Lung microvascular endothelial cell (primary cell): ENCODE measurements at places on chromosomes 1 and 21. TPM values are rescaled to one million over a fixed set of nuclear protein-coding genes. Genes with fewer than 3 reads are reported as not detected.

DNA sequence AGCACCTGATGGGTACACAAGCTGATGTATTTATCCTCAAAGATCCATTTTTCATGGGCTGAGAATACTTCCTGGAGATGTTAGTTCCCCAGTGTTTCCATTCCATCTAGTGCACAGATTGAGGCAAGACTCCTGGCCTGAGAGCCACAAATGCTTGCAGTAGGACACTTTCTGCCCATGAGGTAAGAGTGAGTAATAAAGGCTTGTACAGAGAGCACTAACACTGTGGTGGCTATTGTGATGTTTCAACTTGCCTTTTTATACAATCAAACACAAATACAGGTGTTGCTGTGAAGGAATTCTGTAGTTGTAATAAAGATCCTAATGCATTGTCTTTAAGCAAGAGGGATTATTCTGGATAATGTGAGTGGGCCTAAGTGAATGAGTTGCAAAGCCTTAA is 186.1 kb upstream of the ADAMTS5 start:
- no peak for DNase-seq

DNA sequence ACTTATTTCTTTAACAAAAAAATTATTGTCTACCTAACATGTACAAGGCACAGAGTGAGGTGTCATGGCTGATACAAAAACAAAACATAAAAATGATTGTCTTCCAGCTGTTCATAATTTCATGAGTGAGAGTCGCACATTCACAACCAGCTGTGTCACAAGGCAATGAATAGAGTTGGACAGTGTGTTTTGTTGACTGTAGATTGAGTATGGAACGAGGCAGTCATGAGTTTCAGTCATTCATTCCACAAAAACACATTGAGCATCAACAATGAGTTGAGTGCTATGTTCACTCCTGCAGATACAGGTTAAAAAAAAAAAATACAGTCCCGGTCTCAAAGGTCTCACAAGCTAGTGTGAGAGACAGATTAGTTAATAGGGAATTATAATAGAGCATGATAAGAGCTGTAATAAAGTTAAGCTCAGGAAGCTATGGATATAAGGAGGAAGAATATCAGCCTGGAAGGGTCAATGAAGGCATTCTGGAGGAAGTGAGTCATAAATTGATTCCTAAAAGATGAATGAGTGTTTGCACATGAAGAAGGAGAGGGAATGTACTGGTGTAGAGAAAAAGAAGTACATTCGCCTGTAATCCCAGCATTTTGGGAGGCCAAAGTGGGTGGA is 47.8 kb upstream of the ARHGAP29 start:
- no peak for DNase-seq

DNA sequence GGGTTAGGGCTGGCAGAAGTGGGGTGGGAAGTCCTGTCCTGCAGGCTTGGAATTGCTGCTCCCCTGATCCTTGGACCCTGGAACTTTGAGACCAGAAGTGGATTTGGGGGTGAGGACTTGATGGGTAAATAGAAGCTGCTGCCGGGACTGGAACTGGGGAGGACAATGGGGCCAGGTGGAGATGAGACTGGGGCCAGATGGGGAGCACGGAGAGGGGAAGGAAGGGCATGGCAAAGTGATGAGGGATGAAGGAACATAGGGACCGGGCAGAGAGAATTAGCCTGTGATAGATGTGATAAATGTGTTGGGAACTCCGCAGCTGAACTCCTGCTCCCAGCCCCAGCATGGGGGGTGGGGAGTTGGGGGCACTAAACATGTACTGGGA is 637 bp downstream of the NHLH1 start:
- DNase-seq: no peak

PARS2 gene
- 3.1 and 3.8 TPM in 2 replicates for total RNA-seq

TXLNA gene
- total RNA-seq: 46.6 and 64.9 TPM in 2 replicates

- no peak for DNase-seq
Observed at GRCh38 chr1:55707196-55707595, 492.0 kb upstream of the USP24 start.

DNA sequence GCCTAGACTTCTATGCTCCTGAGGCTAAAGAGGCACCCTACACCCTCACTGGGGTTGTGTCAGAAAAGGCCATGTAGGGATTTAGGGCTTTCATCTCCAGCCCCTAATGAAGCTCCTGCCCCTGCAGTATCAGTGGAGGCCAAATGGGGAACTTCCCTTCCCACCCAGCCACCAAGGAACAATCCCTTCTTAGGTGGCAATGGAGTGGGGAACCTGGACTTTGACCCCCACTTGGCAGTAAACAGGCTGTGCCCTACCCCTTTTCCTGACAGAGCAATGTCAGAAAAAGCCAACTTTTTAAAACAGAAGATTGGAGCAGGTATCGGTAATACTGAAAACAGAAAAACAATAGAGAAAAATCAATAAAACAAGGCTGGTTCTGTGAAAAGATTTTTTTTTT is 35.5 kb upstream of the SLC19A2 start:
- DNase-seq: no peak

GRCh38 chr1:1937061-1937460 is 18.0 kb upstream of the TMEM52 start:
- no peak for DNase-seq

SPRR2G gene
- total RNA-seq: not detected in 2 replicates

- no peak for DNase-seq
Observed at GRCh38 chr1:228338521-228339051, 68.0 kb downstream of the TRIM11 start.

PTGER3 gene
- under 0.01 TPM in 2 replicates for total RNA-seq

BARHL2 gene
- not detected in 2 replicates for total RNA-seq

DNA sequence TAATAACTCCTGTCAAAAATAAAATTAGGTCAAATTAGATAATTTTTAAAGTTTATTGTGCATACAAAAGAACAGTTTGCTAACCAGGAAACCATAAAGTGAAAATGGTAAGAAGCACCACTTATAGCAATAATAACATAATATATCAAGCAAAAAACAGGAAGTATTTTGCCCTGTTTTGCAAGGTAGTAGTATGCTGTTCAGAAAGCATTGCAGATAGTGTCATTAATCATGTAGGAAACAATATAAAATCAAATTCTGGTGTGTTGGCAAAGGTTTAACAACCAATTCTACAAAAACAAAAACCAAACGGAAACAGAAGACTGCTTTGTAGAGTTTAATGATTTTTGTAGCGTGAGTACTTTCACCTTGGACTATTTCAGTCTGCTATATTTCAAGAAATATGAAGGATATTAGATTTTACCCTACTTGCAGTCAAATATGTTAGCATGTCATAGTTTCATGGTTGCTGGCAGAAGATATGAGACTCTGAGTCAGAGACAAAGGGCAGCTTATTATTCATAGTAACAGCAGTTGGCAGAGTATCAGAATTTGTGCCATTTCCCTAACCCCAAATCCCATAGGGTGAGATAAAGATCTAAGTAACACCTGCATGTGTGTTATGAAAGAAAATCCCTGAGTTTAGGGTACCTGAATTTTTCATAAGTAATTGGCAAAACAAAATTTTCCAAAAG is 729.0 kb upstream of the BRINP3 start:
- peak; percentile 19 for DNase-seq

DNA sequence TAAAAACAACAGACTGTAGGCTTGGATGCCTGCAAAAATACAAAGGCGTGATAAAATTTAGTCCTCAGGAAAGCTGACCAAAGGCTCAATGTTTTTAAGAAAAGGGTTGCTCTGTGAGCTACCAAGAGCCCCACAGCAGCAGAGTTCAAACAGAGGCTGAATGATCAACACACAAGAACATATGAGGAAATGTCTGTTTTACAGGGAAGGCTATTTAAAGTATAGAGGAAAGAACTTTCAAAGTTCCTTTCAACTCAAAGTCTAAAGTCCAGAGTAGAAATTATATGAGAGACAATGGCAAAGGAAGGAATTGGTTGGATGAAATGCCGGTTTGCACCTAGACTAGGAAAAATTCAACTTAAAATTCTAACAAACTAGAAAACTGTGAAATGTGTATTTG is 8.6 kb downstream of the CLSTN1 start:
- no peak for DNase-seq

GRCh38 chr21:38669186-38669585 is 136.5 kb upstream of the ETS2 start:
- DNase-seq: peak; percentile 48

- DNase-seq: peak; percentile 35
Observed at GRCh38 chr1:227885648-227886502, 61.9 kb downstream of the WNT9A start.

ATP5PB gene
- total RNA-seq: 123 and 150 TPM in 2 replicates

GRCh38 chr1:230186874-230187273 is 119.8 kb downstream of the GALNT2 start:
- DNase-seq: peak; percentile 43

DNA sequence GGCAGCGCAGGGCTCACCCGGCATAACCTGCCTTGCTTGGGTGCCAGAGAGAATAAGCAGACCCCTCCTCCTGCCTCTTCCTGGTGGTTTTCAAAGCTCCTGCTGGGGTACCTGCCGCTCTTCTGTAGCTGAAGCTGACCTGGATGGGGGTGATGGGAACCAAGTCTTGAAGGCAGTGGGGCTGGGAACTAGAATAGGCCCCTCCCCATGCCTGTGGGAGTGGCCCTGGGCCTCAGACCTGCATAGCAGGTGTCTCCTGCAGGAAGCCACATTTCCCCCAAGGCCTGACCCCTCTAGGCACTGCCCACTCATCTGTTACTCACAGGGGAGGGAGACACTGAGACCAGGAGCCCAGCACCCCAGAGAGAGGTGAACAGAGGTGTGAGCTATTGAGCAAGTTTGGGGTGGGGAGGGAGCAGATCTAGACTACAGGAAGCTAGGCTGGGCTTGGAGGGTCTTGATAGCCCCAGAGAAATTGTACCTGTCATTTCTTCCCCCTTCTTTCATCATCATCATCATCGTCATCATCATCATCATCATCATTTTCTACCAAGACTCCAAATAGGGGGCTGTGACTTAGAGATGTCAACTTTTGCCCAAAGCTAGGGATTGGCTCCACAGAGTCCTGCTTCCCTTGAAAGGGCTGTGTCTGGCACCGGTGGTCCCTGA is 10.1 kb downstream of the PADI1 start:
- no peak for DNase-seq

DNA sequence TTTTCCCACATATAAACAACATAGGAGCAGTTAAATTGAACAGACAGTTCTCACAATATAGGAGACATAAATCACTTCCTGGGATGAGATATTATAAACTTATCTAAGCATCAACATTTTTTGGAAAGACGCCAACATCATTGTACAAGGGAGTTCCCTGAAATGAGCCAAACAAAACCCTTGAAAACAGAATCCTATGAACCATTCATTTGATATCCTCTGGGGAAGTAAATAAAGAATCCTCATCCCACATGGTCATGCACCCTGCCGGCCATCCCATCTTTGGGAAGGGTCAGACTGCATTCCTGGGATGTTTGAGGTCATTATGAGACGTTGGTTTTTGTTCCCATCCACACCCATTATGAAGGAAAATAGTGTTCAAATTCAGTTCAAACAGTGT is 111.8 kb upstream of the USP25 start:
- peak; percentile 66 for DNase-seq

SH2D5 gene
- 0.20 and 0.44 TPM in 2 replicates for total RNA-seq

- peak; percentile 93 for DNase-seq
Observed at GRCh38 chr1:226001963-226002666, 3.0 kb upstream of the SDE2 start.

FCRL2 gene
- not detected in 2 replicates for total RNA-seq

GRCh38 chr1:66332548-66332901 is 201.4 kb upstream of the SGIP1 start:
- no peak for DNase-seq

- no peak for DNase-seq
Observed at GRCh38 chr1:201427963-201428362, 6.4 kb upstream of the TNNI1 start.

DNA sequence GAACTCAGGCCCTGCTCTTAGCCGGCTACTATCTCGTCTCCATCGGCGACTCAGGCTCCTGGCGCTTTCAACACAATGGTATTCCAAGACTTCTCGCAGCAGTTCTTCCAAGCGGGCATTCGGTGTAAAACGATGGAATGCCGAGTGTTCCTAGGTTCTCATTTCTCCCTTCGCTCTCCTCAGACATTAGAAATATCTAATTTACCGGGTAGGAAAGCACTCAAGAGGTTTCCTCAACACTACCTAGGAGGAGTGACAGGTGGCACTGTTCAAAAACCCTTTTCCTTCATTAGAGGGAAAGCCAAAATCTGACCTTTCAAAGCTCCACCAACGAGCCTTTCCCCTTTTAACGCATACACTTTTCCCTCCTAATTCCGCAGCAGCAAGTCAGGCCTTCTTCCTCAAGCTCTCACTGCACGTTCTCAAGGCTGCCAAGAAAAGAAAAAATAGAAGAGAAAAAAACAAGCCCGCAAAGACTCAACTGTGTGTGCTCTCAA is 601 bp downstream of the UBE2G2 start:
- peak; percentile 33 for DNase-seq

GRCh38 chr1:118504221-118504644 is 319.2 kb upstream of the SPAG17 start:
- no peak for DNase-seq

DNA sequence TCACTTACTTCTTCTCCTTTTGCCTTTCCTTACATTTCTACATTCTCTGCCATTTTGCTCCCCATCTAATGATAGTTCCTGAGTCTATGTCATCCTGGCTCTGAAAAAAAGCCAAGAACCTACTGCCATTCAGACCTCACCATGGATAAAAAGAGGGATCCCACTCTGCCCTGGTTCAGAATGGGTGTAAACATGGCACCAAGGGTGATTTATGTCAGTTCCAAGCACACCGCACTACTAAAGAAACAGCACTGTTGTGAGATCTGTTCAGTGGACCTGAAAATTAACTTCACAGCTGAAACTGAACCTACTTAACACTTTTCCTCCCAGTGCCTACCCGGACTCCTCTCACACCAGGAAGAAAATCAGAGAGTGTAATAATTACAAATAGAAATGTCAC is 72.3 kb upstream of the NTPCR start:
- no peak for DNase-seq

NBPF4 gene
- not detected in 2 replicates for total RNA-seq

C1orf141 gene
- total RNA-seq: not detected in 2 replicates

DNA sequence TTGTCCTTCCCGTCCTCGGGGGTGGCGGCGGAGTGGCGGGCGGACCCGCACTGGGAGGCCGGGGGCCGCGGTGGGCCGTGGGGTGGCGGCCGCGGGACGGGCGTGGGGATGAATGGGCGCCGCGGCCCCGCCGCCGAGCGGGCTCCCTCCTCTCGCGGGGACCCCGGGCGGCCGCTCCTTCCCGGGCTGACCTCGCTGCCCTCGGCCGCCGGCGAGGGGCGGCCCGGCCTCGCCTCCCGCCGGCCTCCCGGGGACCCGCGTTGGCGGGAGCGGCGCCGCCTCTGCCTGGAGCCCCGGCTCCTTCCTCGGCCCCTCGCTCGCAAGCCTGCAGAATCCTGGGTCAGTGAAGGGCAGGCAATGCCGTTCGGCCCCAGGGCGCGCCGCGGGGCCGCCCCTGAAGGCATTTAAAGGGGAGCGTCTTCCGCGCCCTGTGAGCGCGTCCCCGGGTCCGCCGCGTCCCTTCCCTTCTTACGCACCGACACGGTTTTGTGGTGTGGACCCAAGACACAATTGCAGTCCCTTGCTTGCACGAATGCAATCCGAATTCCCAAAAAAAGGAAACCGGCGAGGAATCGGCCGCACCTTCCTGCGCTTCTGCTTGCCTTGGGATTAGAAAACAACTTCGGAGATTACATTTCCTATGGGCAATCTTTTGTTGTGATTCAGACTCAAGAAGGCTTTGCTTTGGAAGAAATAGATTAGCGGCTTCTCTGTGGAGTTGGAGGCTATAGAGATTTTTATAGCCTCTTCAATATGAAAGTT is 776 bp downstream of the ITSN1 start:
- DNase-seq: peak; percentile 39

- DNase-seq: no peak
Observed at GRCh38 chr1:5949085-5949760, 43.0 kb downstream of the NPHP4 start.

THEM5 gene
- 0.22 TPM in 1 of 2 replicates, not detected in the other for total RNA-seq
